Tongue (tissue), 3 donors: ENCODE measurements at places on chromosomes 12 and 14. TPM values are rescaled to one million over a fixed set of nuclear protein-coding genes. Genes with fewer than 3 reads are reported as not detected.

GRCh38 chr12:127025545-127025944 lies 1241.4 kb upstream of the TMEM132C start:
- DNase-seq, result no peak

The LUM gene
- total RNA-seq, result 449 TPM

DNA sequence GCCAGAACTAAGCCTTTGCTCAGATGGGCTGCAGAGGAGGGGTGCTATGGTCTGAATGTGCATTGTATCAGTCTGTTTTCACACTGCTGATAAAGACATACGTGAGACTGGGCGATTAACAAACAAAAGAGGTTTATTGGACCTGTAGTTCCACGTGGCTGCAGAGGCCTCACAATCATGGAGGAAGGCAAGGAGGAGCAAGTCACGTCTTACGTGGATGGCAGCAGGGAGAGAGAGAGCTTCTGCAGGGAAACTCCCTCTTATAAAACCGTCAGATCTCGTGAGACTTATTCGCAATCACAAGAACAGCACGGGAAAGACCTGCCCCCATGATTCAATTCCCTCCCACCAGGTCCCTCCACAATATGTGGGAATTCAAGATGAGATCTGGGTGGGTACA lies 3.8 kb upstream of the BRF1 start:
- DNase-seq, result no peak

The SLCO1C1 gene
- total RNA-seq, result 4.0 TPM

GRCh38 chr12:75599061-75599460 lies 87.7 kb upstream of the KRR1 start:
- no peak for DNase-seq

GRCh38 chr12:109868182-109869051 lies 11.9 kb downstream of the GLTP start:
- DNase-seq, result no peak

- DNase-seq, result no peak
Measured at GRCh38 chr14:97379091-97379531, 581.9 kb downstream of the VRK1 start.

- DNase-seq, result no peak
Measured at GRCh38 chr12:119840582-119840981, 36.5 kb downstream of the CIT start.

DNA sequence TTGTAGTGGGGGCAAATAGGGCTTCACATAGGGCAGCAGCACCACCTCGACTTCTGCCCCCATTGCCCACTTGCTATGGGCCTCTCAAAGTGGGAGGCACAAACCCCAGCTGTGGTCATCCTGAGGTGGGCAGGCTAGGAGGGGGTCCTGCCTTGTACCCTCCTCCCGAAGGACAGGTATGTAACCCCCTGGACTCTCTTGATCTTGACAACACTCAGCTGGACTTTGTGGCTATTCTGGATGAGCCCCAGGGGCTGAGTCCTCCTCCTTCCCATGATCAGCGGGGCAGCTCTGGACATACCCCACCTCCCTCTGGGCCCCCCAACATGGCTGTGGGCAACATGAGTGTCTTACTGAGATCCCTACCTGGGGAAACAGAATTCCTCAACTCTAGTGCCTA lies 8.0 kb downstream of the ARHGAP9 start:
- DNase-seq, result no peak

DNA sequence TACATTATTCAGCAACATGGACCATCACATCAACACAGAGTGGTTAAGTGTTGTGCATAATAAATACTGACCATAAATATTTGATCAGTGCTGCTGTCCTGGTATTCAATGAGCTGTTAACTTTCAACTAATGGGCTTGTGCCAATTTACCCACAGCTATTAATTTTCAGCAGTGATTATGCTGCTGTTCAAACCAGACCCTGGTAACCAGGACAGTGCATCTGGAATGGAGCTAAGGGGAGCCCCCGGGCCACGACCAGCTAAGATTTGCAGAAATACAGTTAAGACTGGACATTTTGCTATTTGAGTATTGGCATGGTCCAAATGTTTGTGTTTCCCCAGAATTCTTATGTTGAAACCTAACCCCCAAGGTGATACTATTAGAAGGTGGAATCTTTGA lies 180.4 kb upstream of the GZMB start:
- no peak for DNase-seq

- no peak for DNase-seq
Measured at GRCh38 chr12:57875753-57876547, 29.4 kb upstream of the CTDSP2 start.
